Activated naive CD4-positive, alpha-beta T cell treated with anti-CD3 and anti-CD28 coated beads, Interleukin-2, amount 10 ng/mL, durations not matched to agents 7 days and 5 days (primary cell): ENCODE measurements at places on chromosomes 3 and 15.
A peak's percentile ranks its signal among the peaks of the same experiment; 100 is the strongest.

DNA sequence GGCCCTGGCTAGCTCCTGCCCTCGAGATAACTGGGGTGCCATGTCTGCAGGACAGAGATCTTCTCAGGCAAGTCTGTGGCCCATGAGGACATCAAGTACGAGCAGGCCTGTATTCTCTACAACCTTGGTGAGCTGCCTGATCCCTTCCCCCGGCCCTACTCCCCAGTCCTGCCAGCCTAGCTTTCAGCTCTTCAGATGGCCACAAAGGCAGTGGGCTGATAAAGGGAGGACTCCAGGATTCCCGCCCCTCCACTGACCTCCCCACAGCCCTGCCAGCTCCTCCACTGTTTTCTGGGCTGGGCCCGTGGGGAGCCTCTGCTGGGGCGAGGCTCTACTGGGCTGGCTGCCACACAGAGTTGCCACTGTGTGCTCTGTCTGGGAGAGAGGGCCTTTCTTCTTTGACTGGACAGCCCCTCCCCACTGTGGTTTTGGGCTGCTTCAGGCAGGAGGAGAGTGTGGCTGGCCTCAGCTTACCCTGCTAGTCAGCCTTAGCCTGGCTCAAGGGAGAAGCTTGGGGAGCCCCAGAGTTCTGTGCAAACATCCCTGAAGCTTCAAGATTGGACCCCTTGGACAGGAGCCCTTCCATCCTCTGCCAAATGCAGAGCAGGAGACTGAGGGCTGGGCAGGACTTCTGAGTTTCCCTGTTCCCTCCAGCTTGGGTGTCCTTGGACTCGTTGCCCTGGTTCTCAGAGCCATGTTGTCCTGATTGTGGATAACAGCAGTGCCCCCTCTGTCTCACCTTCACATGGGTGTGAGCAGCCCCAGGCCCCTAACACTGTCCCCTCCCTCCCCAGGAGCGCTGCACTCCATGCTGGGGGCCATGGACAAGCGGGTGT is 24.4 kb downstream of the PTPN23 start:
- DNase-seq = no peak
- H3K36me3 ChIP-seq = peaks cover 7% of the 10 kb centered on the region
- no peak overlapping the region for H3K4me3 ChIP-seq
- H3K4me1 ChIP-seq = peaks cover 8% of the 10 kb centered on the region

GRCh38 chr3:12194669-12195161 is 36.0 kb upstream of the TIMP4 start:
- no peaks in the 10 kb centered on the region for H3K36me3 ChIP-seq
- H3K4me1 ChIP-seq = peaks cover 10% of the 10 kb centered on the region
- H3K4me3 ChIP-seq = no peak overlapping the region
- H3K27ac ChIP-seq = no peak overlapping the region
- peaks cover 4% of the 10 kb centered on the region for H3K27me3 ChIP-seq
- DNase-seq = no peak

- no peaks in the 10 kb centered on the region for H3K36me3 ChIP-seq
- no peak for DNase-seq
- H3K4me3 ChIP-seq = no peak overlapping the region
- H3K4me1 ChIP-seq = no peaks in the 10 kb centered on the region
- no peak overlapping the region for H3K27ac ChIP-seq
Observed at GRCh38 chr3:32018757-32019564, 37.4 kb downstream of the ZNF860 start.

DNA sequence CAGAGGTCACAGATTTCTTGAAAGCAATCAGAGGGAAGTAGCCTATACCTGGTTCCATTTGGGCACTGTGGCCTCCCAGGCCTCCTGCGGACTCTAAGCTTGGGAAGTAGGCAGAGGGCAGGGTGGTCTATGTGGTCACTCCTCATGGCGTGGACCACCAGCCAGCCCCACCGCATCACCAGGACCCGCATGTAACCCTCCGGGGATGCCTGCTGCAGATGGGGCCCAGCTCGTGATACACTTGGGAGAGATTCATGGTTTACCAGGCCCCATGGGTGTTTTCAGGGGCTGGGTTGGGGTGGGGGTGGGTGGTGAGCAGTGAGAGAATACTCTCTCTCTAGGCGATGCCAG is 123.7 kb downstream of the ASB7 start:
- no peak overlapping the region for H3K27ac ChIP-seq
- no peaks in the 10 kb centered on the region for H3K4me1 ChIP-seq
- H3K4me3 ChIP-seq = no peak overlapping the region
- DNase-seq = no peak
- no peaks in the 10 kb centered on the region for H3K36me3 ChIP-seq

- H3K36me3 ChIP-seq = no peaks in the 10 kb centered on the region
- no peak overlapping the region for H3K4me3 ChIP-seq
- no peak for DNase-seq
- H3K4me1 ChIP-seq = no peaks in the 10 kb centered on the region
- H3K27ac ChIP-seq = no peak overlapping the region
Observed at GRCh38 chr3:80696280-80696679, 928.5 kb upstream of the ROBO1 start.

GRCh38 chr3:15476378-15476777 is 45.1 kb downstream of the COLQ start:
- no peaks in the 10 kb centered on the region for H3K4me1 ChIP-seq
- no peak for DNase-seq
- H3K27me3 ChIP-seq = peaks cover 37% of the 10 kb centered on the region
- no peak overlapping the region for H3K4me3 ChIP-seq
- no peaks in the 10 kb centered on the region for H3K36me3 ChIP-seq

- H3K27me3 ChIP-seq = peaks cover 12% of the 10 kb centered on the region
- no peak overlapping the region for H3K4me3 ChIP-seq
- DNase-seq = no peak
- H3K4me1 ChIP-seq = peaks cover 2% of the 10 kb centered on the region
- H3K27ac ChIP-seq = no peak overlapping the region
Observed at GRCh38 chr15:29131840-29132420, 137.7 kb downstream of the NSMCE3 start.

GRCh38 chr3:146169891-146170290 is 8.9 kb upstream of the PLOD2 start:
- H3K4me3 ChIP-seq = no peak overlapping the region
- no peak for DNase-seq
- no peak overlapping the region for H3K27ac ChIP-seq
- no peaks in the 10 kb centered on the region for H3K36me3 ChIP-seq
- H3K4me1 ChIP-seq = no peaks in the 10 kb centered on the region

DNA sequence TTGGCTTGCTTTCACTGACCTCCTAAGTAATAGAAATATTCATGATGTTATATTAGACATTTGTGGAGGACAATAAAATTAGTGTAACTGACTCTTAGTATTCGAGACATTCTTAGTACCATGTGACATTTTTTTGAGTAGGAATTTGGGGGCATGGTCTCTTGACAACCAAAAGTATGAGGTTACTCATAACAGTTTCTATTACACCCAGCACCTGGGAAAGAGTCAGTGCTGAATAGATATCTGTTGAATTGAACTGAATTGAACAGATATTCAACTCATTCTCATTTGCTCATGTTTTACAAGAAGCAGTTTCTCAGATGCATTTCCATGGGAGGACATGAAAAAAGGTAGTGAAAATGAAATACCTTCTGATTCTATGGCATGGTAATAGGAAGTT is 84.4 kb downstream of the CMSS1 start:
- H3K27ac ChIP-seq = no peak overlapping the region
- DNase-seq = no peak
- H3K4me1 ChIP-seq = no peaks in the 10 kb centered on the region
- H3K4me3 ChIP-seq = no peak overlapping the region
- no peaks in the 10 kb centered on the region for H3K36me3 ChIP-seq
- H3K27me3 ChIP-seq = no peaks in the 10 kb centered on the region

- DNase-seq = no peak
- H3K4me3 ChIP-seq = no peak overlapping the region
- peaks cover 24% of the 10 kb centered on the region for H3K27me3 ChIP-seq
- H3K4me1 ChIP-seq = no peaks in the 10 kb centered on the region
Observed at GRCh38 chr15:73010154-73011152, 41.8 kb upstream of the NEO1 start.

DNA sequence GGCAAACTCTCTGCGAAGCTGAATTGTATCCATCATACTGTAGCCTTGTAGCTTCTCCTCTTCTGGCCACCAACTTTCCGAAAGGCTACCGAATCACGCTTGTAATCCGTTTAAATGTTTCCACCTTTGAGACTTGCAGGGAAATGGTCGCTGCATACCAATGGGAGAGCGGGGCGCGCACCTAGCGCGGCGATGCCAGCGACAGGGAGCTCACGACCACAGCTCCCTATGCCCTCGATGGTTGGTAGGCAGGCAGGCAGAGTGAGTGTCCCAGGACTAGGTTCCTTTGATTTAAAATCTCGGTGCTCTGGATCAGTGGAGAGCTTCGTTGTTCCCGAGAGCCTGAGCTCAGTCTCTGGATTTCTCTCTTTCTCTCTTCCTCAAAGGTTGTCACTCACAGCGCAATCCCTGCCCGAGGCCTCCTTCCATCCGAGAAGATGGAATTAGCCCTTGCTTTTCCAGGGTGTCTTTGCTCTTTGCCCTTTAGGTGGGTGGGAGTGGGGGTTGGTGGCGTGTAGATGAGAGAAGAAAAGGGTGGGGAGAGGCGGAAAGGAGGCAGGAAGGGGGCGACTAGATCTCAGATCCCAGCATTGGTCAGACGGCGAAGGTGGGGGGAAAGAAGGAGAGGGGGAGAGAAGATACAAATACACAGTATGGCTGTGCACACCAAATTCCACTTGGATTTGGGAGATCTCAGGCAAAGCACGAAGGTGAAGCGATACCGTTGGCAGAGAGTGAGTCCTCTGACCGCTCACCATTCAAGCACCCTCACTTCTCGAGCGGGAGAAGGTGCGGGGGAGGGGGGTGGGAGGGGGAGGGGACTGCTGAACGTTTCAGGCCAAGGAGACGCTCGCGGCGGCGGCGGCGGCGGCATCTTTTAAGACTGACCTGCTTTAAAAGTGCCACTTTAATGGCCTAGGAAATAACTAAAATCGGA is at the start of gene SLITRK3:
Gene SLITRK3, minus strand, starts transcription at position 745 of the 937 bp plus-strand sequence. CDS start 5,554 bp downstream, outside the sequence.
- no peak for DNase-seq
- peak within 1 kb of the TSS; percentile 37 for H3K27ac ChIP-seq
- peaks cover 3% of the 10 kb centered on the region for H3K36me3 ChIP-seq
- H3K27me3 ChIP-seq = peaks cover 54% of the 10 kb centered on the region
- H3K4me1 ChIP-seq = peaks cover 5% of the 10 kb centered on the region

DNA sequence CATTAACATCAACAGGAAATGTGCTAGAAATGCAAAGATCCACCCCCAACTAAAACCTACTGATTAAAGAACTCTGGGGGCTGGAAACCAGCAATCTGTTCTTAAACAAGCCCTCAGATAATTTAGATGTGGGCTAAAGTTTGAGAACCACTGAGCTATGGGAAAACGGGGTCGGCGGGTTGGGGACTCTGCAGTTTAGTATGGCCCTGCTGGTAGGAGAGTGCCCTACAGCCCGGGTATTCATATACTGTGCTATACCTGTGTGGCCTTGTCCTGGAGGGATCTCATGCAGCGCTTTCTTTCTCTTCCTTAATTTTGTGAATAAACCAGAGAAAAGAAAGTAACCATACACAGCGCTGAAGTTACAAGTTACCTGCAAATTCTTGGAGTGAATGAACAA is 189.7 kb upstream of the GBE1 start:
- H3K27ac ChIP-seq = no peak overlapping the region
- H3K4me1 ChIP-seq = no peaks in the 10 kb centered on the region
- H3K4me3 ChIP-seq = no peak overlapping the region
- DNase-seq = no peak

- H3K27me3 ChIP-seq = peaks cover 90% of the 10 kb centered on the region
- DNase-seq = no peak
- peaks cover 2% of the 10 kb centered on the region for H3K36me3 ChIP-seq
- peaks cover 56% of the 10 kb centered on the region for H3K4me1 ChIP-seq
- no peak overlapping the region for H3K4me3 ChIP-seq
Observed at GRCh38 chr15:70488941-70489848, 274.2 kb downstream of the UACA start.

DNA sequence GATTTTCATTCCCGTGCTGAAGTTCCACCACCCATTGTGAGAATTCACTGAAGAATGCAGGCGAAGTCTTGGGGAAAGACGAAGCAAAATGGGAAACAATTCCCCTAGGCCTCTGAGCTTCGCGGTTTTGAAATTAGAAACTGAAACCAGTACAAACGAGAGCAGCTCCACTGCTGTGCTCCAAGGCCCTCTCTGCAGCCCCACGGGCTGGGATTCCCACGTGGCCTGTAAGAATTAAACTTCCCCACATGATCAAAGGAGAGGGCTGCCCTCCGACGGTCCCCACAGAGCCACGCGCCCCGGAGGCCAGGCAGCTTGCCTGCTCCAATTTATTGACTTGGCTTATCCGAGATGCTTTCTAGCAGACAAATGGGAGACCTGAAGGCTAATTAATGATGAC is 144.0 kb downstream of the GREM1 start:
- H3K36me3 ChIP-seq = no peaks in the 10 kb centered on the region
- H3K4me3 ChIP-seq = no peak overlapping the region
- H3K4me1 ChIP-seq = no peaks in the 10 kb centered on the region
- H3K27me3 ChIP-seq = peaks cover 5% of the 10 kb centered on the region
- no peak overlapping the region for H3K27ac ChIP-seq

- H3K4me3 ChIP-seq = no peak overlapping the region
- DNase-seq = no peak
- H3K27ac ChIP-seq = no peak overlapping the region
Observed at GRCh38 chr3:172869784-172870518, 119.4 kb downstream of the ECT2 start.

- no peak overlapping the region for H3K27ac ChIP-seq
- peaks cover 56% of the 10 kb centered on the region for H3K27me3 ChIP-seq
- no peaks in the 10 kb centered on the region for H3K36me3 ChIP-seq
- no peak for DNase-seq
Observed at GRCh38 chr15:67861983-67862382, 22.1 kb upstream of the RNU6-1 start.

GRCh38 chr3:36366308-36366707 is 14.0 kb upstream of the STAC start:
- no peaks in the 10 kb centered on the region for H3K4me1 ChIP-seq
- no peaks in the 10 kb centered on the region for H3K27me3 ChIP-seq
- no peak for DNase-seq
- no peak overlapping the region for H3K27ac ChIP-seq

DNA sequence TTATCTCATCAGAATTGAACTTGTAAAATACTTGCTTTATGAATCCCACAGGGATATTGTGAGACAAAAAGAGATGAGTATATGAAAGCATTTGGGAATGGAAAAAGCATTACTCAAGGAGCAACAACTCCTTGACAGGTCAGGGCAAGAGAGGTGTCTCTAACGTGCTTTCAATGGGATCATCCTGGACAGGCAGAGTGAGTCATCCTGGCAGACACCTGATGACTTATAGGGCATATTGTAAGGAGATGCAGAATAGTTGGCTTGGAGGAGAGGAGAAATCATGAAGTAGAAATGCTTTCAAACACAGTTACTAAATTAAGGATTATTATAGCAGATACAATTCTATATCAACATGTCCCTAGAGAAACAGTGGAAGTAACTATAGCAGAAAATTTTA is 71.9 kb upstream of the THSD4 start:
- no peak overlapping the region for H3K4me3 ChIP-seq
- no peaks in the 10 kb centered on the region for H3K4me1 ChIP-seq
- no peaks in the 10 kb centered on the region for H3K27me3 ChIP-seq
- H3K27ac ChIP-seq = no peak overlapping the region
- no peak for DNase-seq
- no peaks in the 10 kb centered on the region for H3K36me3 ChIP-seq
